ENCODE measurements at places on chromosomes 5 and 9.
A peak's percentile ranks its signal among the peaks of the same experiment; 100 is the strongest.

DNA sequence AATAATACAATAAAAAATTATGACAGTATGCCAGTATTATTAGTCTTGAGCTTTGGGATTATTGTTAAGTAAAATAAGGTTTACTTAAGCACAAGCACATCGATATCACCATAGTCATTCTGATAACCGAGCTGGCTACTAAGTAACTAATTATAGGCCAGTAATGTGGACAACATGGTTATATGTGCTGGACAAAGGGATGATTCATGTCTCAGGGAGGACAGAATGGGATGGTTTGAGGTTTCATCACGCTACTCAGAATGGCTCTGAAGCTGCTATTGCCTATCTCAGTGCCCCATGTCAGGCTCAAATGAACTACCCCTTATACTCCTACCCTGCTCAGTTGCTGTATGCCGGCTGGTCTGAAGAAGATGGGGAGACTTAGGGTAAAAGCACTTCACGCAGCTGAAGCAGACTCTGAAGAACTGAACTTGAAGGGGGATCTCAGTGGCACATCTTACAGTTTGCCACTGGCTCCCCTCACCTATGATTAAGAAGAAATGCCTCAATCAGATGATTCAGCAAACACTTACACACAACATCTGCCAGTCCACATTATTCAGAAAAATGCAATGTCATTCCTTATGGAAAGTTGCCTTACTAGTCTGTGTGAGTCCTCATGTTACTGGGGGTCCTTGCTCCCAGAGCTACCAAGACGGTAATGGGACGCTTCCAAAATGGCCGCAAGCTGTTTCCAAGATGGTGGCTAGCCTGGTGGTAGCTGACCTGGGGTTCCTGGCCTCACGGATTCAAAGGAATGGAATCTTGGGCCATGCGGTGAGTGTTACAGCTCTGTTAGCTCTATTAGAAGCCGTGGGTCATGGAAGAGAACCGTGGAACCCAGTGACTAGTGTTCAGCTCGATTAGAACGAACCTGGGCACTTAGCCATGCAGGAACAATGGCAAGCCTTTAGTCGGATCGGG is 1098.6 kb downstream of the TAF11L14 start:
- no peak for DNase-seq

- no peak for DNase-seq
These were observed 45.6 kb downstream of the FOXI1 start for GRCh38 chr5:170151097-170151831.

- no peak for DNase-seq
These were observed 123.7 kb downstream of the NTRK2 start for GRCh38 chr9:84793251-84793650.

- DNase-seq, result no peak
These were observed 44.5 kb upstream of the ANGPTL2 start for GRCh38 chr9:127166651-127167524.

GRCh38 chr5:136033848-136034247 is 5.1 kb downstream of the TGFBI start:
- no peak for DNase-seq

GRCh38 chr5:1402611-1403255 is 42.5 kb downstream of the SLC6A3 start:
- no peak for DNase-seq

DNA sequence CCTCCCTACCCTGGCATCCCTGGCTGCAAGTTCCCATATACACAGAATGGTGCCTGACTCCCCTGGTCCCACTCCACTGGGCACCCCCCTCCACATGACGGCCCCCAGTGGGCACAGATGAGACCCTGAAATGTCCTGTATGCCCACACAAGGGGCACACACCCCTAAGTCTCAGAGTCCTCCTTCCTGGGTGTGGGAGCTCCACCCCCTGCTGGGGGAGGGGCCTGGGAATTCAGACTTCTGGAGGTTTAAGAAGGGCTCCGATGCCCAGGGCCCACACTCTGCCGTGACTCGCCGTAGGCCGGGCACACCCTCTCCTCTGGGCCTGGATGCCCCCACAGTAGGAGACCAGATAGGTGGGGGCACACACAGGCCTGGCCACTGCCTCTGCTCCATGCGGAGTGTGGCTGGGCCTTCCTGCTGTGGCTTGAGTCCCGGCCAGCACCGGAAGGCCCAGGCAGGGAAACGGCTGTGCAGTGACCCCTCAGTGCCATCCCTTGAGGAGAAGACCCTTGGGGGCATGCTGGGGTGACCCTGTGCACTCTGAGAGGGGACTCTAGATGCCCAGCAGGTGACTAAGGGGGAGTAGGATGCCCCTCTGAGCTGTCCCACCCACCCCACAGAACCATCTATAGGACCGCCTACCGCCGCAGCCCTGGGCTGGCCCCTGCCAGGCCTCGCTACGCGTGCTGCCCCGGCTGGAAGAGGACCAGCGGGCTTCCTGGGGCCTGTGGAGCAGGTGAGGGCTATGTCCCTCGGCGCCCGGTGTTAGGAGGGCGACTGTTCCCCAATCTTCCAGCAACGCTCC is 6.5 kb downstream of the EGFL7 start:
- no peak for DNase-seq

DNA sequence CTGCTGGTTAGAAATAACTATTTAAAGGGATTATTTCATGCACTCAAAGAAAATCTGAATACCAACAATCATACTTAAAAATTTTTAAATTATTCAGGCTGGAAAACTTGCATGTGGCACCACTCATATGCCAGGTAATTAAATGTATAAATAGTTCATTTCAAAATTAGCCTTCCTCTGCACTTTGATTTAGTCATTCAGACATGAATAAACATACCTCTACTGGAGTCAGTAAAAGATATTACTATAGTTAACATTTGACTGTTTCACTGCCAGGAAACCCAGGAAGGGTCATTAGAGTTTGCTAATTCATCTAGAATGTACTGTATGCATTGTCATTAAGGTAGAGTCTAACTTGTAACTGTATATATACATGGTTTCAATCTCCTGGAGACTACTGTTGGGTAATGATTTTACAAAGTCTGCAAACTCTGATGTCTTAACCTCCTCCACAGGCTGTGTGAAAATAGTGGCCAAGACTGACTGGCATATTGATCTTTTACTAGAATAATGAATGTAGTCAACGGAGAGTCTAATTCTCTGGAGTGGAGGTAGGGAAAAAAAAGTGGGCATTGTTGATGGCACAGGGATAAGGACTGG is 43.7 kb downstream of the TEX10 start:
- DNase-seq, result no peak

- no peak for DNase-seq
These were observed 98.0 kb downstream of the EDIL3 start for GRCh38 chr5:84286662-84287061.

- DNase-seq, result no peak
These were observed 233.1 kb upstream of the GAS1 start for GRCh38 chr9:87180361-87180760.

DNA sequence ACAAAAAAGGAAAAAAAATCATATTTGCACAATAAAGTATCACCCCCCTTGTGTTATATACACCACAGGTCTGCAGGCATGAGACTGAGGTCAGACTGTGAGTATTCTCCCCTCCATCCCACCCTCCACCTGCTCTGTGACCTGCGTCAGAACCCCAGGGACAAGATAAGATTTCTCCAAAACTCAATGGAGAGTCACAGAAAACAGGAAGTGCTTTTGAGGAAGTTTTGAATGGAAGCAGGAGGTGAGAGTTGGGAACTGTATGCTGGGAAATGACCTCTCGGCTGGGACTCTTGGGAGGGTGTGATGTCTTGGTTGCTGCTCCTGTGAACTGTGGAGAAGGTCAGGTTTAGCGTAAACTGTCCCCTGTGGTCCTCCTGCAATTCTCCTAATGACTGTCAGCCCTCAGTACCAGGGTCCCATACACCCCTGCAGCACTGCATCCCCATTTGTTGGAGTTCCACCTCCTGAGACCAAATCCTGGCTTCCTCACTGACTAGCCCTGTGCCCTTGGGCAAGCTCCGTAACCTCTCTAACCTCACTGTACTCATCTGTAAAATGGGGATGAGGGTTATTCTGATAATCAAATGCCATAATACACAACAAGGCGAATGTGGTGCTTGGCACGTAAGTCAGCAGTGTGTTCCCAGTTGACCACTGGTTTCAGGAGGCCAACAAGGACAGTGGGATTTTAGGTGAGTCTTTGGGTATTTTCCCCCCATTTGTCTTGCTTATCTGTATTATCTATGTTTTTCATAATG is 6.9 kb upstream of the CTSL start:
- no peak for DNase-seq

DNA sequence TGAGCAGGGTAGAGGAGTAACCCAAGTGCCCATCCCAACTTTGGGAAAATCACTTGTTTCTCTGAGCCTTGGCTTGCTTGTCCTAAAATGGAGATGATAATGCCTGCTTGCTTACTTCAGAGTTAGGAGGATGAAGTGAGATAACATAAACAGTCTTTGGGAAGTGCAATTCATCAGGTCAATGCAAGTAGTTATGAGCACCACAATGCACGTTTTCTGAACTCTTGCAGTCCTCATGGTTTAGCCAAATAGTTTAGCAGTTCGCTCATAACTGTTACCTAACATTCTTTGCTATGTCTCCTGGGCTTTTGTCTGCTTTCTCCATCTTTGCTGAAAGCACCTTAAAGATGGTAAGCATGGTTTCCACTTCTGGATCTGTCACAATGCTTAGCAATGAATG is 270.0 kb downstream of the ADAMTSL1 start:
- DNase-seq, result no peak

DNA sequence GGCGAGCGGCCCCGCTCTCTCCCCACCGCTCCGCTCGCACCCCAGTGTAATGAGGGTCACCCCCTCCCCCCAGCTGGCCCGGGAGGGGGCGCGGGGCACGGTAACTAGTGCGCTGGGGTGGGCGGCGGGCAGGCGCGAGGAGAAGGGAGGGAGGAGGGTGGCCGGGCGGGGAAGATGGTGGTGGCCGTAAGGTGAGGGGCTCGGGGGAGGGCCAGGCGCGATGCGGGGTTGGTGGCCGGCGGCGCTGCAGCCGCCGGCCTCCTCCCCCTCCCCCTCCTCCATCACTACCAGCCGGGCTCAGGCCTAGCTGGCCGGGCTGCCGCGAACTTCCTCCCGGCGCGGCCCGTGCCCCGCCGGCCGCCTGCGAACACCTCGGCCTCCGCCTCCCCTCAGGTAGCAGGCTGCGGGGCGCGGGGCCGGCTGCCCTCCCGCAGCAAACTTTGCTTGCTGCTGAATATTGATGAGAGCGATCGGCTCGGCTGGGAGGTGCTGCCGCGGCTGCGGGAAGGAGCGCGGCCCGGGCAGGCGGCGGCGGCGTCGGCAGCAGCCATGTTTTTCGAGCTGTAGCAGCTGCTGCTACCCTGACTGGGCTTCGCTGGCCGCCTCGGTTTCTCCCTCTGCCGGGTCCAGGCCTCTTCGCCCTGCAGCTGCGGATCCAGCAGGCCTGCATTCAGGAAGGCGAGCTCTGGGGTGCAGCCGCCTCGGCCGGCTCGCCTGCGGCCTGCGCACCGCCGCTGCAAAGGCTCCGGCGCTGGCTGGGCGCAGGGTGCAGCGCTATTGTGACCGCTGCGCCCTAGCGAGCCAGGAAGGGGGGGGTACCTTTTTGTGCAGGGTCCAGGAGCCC is 502 bp downstream of the NSD1 start:
- DNase-seq, result peak; percentile 34

DNA sequence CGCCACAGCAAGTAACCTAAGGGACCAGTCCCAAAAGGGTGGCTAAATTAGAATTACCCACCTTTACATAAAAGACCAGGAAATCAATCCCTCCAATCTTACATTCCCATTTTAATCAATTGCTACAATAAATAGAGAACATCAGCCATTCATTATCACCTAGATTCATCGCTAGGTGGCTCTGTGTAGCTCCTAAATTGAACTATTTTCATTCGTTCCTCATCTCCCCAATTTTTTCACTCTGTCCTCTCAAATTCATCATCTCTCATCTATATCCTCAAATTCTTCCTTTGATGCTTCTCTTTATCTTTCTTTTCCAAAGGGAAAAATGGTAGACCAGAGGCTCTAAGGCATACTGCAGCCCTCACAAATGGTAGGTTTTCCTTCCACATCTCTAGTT is 108.2 kb upstream of the TNC start:
- DNase-seq, result no peak

DNA sequence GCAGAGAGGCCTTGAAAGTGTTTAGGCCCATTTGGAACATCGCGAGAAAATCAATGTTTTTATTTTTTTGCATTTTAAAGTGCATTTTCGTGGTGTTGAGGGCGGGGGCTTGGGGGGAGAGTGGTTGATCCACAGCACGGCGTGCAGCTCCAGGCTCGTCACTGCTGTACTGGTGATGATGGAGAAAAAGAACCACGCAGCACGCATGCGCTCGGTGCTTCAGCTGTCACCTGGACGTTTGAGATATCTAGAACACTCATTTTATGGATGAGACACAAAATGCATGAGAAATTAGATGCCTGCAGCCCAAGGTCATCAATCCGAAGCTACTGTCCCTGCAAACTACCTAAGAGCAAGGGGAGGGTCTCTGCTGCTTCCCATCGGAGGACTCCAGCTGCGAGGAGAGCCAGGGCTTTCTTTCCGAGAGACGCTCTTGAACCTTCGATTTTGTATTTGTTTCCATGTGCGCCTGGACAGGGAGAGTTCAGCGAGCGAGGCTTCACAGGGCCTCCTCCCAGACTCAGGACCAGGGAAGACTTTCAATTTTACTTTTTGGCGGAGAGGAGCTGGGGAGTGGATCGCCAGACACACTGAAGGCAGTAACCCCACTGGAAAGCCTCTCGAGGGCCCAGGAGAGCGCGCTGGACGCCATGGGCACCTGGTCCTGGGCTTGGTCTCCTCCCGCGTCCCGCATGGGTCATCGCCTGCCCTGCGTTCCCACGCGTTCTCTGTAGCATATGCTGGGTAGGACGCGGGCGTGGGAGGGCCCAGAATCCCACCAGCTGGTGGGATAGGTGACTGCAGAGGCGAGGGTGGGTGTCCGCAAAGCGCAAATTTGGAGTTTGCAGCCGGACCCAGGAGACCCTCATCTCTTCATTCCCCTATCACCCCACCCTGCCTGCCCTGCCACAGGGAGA is 2.5 kb downstream of the DMRT2 start:
- DNase-seq, result no peak

GRCh38 chr5:60232036-60232795 is 338.7 kb upstream of the PDE4D start:
- DNase-seq, result no peak

GRCh38 chr5:55467862-55468551 is 66.8 kb downstream of the PLPP1 start:
- DNase-seq, result no peak

GRCh38 chr5:880816-881550 is 11.6 kb downstream of the BRD9 start:
- no peak for DNase-seq

DNA sequence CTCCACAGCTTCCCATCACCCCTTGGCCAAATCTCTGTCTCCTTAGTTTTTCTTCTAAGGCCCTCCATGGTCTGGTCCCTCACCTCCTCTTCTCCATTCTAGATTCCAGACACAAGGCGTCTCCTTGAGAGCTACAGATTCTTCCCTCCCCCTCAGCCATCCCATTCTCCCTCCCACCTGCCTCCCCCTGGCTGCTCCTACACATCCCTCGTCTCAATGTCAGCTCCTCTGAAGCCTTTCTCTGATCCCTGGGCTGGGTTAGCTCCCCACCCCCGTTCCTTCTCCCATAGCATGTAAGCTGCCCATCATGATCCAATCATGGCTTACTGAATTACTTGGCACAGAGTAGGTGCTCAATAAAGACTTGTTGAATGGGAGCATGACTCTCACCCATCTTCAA is 69.0 kb downstream of the ANKH start:
- DNase-seq, result no peak

All from KG1 (cell line).